ENCODE measurements at places on chromosomes 3 and 15.
A peak's percentile ranks its signal among the peaks of the same experiment; 100 is the strongest.

DNA sequence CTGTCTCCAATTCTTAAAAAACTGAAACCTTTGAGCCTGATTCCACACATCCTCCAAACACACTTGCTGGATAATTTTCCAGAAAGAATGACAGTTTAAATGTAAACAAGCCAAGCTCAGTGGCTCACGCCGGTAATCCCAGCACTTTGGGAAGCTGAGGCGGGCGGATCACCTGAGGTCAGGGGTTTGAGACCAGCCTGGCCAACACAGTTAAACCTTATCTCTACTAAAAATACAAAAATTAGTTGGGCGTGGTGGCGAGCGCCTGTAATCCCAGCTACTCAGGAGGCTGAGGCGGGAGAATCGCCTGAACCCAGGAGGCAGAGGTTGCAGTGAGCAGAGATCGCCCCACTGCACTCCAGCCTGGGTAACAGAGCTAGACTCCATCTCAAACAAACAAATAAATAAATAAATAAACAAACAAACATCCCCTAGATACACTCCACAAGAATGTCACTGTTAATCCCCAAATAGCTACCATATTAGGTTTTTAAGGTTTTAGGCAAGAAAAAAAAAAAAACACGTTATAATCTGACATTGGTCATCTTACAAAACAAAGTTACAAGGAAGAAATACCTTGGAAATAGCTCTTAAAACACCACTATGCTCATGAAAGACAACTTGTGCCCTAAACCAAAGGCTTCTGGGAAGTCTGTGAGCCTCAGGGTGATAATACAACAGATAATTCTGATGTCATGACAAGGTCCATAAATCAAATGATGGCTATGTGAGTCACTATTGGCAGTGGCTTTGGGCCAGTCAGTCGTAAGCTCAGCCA is 13.2 kb downstream of the TNIK start:
- DNase-seq, result peak; percentile 91

DNA sequence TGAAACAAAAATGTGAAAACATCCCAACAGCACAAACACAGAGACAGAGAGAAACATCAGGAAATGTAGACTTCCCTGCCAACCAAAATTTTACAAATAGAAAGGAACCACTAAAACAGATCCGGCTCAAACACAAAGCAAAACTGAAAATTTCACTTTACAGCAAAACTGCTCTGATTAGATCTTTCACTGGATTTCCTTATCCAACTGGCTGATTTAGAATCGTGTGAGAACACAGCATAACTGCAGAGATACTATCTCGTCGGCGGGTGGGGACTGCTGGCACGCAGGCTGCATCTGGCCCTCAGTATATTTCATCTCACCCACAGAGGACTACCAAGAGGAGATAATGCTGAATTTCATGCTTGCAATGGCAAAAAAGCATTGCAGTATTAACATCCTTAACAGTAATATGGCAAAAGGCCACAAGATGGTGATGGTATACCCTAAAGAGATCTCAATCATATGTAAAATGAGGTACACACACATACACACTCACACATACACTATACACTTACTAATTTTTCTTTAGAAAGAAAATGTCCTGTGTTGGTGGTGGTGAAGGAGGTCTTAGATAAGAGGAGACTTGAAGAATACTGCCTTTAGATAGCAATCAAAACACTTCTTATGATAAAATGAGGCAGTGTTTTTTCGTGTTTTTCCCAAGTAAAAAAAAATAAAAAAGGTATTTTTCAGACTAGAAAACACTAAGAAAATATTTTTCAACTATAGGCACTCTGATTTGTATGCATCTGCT is 10.6 kb upstream of the LEO1 start:
- DNase-seq, result peak; percentile 88

- peak; percentile 94 for DNase-seq
Measured at GRCh38 chr3:30347679-30348216, 258.7 kb upstream of the TGFBR2 start.

- no peak for DNase-seq
Measured at GRCh38 chr3:155763870-155764463, 19.1 kb upstream of the PLCH1 start.
